Amniotic epithelial cell (primary cell): ENCODE measurements at places on chromosomes 6 and 20.

DNA sequence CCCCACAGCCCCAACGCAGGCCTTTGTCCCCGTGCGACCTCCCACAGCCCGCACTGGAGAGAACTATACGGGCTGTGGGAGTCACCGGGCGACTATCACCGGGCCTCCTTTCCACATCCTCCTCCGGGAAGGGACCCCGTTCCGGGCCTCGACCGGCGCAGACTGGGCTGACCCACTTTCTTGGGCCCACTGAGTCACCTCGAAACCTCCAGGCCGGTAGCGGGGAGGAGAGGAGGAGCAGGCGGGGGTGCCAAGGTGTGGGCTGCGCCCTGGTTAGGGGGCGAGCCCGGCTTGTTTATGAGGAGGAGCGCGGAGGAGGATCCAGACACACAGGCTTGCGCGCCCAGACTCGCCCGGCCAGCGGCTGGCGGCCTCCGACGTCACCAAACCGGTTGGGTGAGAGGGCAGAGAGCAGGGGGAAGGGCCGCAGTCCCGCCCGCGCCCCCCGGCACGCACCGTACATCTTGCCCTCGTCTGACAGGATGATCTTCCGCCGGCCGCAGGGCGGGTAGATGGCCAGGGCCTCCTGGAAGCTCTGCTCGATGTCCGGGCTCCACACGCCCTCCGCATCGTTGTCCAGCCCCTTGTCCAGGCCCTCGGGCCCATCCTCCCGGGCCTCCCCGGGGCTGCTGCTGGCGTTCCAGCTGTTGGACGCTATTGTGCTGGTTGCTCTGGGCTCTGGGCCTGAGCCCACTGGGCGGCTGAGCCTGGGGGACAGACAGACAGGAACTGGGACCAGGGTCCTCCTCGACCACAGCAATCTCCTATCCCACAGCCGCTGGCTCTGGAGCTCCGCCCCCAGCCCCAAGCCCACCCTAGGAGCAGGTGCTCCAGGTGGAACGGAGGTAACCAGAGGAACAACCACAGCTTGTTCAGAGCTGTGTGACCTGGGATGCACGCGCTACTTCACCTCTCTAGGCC, 10.6 kb downstream of the TEAD3 start:
- DNase-seq = peak; percentile 93

- no peak for DNase-seq
These were observed 154.7 kb downstream of the PHF3 start for GRCh38 chr6:63790334-63790733.

GRCh38 chr6:36862164-36862847, 12.3 kb downstream of the PPIL1 start:
- no peak for DNase-seq

GRCh38 chr6:27962506-27962905, 5.5 kb downstream of the OR2B6 start:
- DNase-seq = no peak

GRCh38 chr6:130947464-130947863, 115.6 kb downstream of the EPB41L2 start:
- no peak for DNase-seq

- peak; percentile 8 for DNase-seq
These were observed 228.0 kb downstream of the CD109 start for GRCh38 chr6:73923905-73924485.

DNA sequence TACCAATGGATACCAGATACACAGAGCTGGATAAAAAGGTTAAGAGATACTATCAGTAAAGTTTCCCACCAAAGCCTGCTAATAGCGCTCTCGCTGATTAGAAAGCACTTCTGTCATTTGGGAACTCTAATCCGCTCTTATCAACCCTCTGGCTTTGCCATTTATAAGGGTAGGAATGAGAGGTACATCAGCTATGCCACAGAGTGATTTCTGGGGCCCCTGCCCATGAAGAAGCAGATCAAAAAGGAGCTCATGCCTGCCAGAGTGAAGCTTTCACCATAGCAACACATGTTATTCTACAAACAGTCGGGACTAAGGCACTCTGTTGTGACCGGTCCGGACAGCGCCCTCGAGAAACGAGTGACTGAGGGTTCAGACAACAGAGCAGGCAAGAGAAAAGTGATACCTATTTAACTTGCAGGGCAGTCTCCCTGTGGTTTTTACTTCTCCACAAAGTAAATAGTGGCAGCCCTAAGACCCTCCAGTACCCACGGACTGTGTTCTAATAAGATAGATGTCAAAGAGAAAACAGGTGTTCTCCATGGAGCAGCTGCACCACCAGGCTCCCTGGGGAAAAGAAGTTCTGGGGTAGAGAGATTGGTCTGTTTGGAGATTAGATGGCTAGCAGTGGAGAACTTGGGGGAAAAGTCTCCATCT, 5.6 kb downstream of the TRAM2 start:
- DNase-seq = no peak

GRCh38 chr6:154653385-154653784, 79.8 kb upstream of the SCAF8 start:
- DNase-seq = peak; percentile 8

DNA sequence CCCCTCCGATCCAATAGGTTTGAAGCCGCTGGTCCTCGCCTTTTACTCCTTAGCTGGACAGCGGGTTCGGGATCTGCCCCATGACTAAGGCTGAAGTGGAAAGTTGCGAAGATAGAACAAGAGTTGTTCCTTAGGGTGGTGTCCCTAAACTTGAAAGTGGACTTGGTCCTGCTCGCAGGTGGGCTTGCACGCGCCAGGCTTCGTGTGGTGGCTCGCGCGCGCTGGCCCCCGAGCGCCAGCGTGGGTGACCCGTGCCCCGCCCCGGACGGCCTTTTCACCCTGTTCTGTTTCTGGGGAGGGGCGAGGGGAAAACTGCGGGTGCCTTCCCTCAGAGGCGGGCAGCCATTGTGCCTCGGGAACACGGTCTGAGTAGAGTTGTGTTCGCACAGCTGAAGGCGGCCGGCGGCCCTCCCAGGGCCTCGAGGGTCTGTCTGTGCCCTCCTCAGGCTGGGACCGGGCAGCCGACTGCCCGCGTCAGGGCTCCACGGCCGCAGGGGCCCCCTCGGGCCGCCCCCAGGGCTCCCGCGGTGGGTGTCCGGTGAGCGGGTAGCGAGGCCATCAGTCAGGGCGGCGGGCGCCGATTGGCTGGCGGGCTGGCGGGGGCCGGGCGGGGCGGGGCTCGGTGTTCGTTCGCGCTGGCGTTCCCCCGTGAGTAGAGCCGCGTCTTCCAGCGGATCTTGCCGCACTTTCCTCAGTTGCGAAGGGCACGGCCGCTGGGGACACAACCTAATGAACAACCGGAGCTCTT, 33.0 kb downstream of the RREB1 start:
- DNase-seq = peak; percentile 61

GRCh38 chr6:85461798-85462170, 11.9 kb downstream of the NT5E start:
- DNase-seq = no peak

DNA sequence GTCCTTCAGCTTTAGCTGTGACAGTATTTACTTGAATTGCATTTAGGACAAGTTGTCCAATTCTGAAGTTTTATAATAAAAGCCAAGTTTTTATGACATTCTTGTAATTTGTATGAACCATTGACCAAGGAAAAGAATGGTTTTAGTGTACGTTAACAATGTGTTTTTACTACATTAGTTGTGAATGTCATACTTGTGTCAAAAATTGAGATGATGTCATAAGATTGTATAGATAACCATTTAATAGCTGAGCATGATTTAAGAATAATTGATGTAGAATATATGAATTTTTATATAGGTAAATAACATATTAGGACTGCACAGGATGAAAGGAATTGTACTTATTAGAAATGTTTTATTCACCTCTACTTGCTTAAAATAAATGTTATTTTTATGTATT, 102.9 kb downstream of the MACROD2 start:
- no peak for DNase-seq

DNA sequence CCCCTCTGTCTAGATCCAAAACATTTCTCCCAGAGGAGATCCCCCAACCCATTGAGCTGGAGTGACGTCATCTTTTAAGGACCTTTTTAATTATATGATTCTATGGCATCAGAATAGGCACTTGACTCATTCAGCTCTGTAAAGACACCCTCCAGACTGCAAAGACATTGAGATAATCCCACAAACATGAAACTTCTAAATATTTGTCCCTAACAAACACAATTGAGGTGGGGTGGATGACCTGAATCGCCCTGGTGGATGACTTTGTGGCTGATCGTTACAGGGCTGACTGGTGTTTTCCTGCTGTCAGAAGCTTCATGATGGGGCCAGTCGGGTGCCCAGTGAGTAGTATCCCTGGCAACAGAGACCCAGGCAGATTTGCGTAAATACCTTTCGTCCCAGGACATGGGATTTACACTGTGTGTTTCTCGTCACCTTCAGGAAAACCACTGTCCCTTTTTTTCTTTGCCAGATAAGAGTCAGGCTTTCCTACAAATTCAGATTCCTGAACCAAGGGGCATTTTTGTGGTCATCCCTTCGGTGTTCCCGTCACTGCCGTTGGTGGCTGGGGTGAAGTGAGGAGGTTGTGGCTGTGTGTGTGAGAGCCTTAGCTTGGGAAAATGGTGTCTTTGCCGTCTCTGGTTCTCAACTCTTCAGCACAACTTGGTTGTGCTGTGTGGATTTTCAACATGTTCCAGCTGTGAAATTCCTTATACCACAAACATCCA, 5.3 kb upstream of the PCK1 start:
- DNase-seq = no peak

DNA sequence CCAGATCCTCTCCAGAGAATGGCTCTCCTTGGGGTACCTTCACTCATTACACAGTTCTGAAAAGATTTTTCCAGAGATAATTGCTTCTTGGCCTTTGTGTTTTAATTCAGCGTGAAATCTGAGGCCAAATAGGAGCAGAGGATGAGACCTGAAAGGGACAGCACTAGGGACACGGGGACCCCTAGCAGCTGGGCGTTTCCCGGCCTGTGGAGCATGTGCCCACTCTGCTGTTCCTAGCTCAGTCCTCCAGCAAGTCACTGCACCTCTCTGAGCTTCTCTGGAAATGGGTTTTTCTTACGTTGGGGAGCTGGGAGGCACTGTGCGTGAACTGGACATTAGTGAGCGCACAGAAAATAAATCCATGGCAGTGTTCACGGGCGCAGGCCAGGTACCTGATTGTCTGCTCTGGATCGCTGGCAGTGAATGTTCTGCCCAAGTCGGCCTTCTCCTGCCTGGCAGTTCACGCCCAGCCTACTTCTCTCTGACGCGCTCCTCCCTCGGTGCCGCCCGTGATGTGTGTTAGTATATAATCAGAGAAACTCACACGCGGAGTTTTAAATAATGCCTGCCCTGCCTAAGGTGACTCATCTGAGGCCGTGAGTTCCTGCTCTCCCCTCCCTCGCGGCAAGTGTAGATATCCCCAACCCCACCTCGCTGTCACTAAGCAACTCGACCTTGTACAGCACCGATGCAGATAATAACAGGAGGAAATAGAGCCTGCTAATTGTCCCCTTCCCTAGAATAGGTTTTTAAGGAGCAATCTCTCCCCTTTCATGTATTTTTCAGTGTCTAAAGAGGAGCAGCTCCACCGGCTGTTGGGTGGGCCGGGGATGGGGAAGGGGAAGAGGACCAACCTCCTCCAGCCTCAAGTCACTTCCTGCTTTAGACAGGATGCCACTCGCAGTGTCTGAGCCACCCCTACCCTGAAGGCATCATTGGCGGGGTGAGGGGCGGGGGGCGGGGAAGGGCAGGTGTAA, 2.7 kb upstream of the TUBB2A start:
- DNase-seq = peak; percentile 85

GRCh38 chr6:130694606-130695005, 132.6 kb upstream of the SMLR1 start:
- DNase-seq = no peak

GRCh38 chr20:52833901-52834300, 138.3 kb upstream of the TSHZ2 start:
- DNase-seq = no peak

- DNase-seq = peak; percentile 10
These were observed 9.3 kb downstream of the SH3BGRL2 start for GRCh38 chr6:79640146-79641111.

DNA sequence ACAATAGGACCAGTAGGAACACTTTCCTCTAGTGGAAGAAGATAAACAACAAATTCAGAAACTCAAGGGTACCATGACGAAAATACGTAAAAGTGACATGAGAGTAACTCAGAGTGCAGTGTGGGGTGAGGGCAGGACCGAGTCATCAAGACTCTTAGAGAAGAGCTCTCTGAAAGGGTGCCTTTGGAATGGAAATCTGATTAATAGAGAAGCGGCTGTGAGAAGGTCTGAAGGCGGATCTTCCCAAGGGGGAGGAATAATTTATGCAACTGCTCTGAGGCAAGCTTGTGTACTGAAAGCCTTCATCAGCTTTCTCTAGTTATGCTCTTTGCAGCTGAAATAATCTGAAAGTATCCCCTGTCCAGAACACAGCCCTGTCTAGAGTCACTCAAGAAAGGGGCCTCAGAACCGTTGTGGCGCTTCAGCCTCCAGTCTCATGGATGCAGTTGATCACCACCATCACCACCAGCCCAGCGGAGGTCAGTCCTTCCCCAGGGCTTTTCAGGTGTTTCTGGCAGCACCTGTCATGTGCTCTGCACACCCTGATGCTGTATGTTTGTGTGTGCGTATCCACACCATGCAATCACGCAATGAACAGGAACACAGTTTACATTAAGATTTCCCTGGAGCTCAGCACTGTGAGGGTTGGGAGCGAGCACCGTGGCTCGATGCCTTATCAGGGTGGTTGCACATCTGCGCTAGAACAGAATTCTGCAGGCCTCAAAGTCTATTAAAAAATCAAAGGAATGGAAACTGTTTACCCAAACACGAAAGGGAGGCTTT, 396.5 kb downstream of the SMOC2 start:
- DNase-seq = no peak

DNA sequence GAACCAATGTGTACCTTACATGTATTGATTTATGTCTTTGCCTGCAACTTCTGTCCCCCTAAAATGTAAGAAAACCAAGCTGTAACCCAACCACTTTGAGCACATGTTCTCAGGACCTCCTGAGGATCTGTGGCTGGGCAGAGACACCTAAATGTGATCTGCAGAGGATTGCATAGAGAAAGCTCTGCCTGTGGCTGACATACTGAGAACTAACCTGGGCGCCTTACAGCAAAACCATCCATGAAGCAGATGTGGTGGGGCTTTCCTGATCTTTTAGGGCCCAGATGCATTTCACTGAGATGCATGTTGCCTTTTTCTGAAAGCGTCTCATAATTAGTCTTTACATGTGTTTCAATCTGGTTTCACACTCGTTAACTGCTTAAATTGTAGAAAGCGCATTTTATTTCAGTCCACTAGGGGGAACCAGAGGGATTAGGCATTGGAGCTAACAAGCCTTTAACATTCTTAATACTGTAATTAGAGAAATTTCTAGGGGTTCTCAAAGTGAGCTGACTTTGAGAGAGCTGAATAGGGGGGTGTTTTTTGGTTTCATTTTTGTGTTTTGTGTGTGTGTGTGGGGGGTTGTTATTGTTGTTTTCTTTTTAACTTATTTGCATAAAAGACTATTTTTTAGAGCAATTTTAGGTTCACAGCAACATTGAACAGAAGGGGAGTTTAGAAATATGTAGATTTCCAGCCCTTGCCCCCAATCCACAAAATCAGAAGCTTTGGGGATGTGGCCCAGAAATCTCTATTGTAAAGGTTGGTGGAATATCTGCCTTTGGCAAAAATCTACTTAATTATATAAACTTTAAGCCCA, 50.9 kb upstream of the FAM184A start:
- peak; percentile 74 for DNase-seq

DNA sequence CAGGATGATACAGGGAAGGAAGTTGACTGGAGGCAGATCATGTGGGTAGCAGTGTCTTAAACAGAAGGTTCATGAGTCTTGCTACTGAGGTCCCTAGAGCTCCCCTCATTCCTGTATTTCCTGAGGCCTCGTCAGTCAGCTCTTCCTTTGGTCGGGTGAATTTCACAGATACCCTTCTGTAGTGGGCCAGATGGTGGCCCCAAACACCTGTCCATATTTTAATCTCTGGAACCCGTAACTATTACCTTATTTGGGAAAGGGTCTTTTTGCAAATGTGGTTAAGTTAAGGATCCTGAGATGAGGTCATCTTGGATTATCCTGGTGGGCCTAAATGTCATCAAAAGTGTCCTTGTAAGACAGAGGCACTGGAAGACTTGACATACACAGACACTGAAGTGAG, 9.6 kb downstream of the KCNS1 start:
- DNase-seq = no peak
